Stimulated activated CD8-positive, alpha-beta memory T cell treated with anti-CD3 and anti-CD28 coated beads, Interleukin-7, amount 100 ng/mL, for 1 hour (primary cell): ENCODE measurements at places on chromosomes 12 and 14.

GRCh38 chr12:112188130-112188830 lies 62.9 kb downstream of the TRAFD1 start:
- no peak for DNase-seq

DNA sequence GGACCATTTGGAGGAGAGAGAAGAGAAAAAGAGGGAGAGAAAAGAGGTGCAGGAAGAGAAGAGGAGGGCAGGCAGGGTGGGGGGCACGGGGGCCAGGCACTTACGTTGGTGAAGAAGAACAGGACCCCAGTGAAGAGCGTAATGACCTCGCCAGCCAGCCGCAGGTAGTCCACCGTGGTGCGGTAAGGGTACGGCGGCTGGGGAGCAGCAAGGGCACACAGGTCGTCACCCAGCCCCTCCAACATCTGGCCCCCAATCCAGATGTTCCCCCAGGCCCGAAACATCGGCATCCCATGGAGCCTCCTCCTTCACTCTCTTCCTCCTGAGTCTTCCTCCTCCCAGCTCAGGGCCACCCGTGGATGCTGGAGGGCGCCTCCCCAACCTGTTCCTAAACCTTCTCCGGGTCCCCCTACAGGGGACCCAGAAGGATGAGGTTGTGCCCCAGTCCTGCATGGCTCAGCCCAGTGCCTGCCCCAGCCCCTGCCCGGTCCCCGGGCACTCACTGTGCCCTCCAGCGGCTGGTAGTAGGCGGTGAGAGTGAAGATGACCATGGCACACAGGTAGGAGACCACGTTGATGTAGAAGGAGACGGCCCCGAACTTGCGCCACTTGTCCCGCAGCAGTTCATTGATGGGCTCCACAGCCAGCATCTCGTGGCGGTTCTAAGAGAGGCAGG lies 39.2 kb downstream of the TRPV4 start:
- DNase-seq: no peak

DNA sequence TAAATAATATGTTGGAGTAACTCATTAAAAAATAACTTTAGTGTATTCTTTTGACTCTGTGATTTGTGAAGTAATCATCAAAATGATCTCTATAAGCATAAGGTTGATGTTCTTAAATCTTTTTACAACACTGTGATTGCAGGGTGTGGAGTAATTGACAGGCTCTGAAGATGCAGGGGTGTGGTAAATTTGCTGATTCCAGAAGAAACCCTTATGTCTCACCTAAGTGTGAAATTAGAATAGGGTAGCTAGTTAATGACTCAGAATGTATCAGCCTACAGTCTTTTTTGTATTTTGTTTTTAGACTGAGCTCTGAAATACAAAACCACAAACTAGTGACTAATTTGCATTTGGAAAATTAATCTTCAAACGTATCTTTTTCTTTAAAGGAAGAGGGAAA lies 5.9 kb downstream of the PRPF39 start:
- DNase-seq: no peak

- no peak for DNase-seq
Observed at GRCh38 chr14:93789228-93790130, 1.2 kb upstream of the PRIMA1 start.

- DNase-seq: no peak
Observed at GRCh38 chr12:19588951-19589350, 149.7 kb downstream of the AEBP2 start.

DNA sequence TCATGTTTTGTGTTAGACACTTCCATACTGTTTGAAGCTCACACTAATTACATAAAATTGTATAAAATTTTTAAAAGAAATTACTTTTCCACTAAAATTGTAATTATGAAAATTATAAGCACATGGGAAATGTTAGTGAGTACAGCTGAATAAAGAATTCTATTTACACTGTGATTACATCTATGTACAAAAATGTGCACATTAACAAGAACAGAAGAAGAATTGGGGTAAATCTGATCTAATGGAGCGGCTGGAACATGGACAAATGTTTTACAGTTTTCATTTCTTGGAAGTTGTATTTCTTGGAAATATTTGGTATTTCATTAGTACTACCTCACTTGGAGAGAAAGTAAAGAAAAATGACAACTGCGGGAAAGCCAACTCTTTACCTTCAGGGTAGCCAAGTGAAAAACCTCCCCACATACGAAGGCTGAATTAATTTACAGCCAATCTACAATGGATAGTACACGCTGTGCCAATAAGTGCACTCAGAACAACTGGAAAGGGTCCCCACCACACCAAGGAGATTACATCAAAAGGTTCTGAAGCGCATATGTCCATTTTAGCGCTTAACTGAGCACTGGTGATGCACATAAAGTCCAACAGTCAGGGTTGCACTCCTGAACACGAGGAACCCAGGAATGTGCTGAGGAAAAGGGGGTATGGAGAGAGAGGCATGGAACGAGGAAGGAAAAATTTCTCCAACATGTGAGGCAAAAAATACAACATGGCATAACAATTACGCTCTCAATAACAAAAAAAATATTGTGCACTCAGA lies 17.5 kb downstream of the MED13L start:
- DNase-seq: no peak

- DNase-seq: no peak
Observed at GRCh38 chr12:16350682-16351081, 3.2 kb downstream of the MGST1 start.

DNA sequence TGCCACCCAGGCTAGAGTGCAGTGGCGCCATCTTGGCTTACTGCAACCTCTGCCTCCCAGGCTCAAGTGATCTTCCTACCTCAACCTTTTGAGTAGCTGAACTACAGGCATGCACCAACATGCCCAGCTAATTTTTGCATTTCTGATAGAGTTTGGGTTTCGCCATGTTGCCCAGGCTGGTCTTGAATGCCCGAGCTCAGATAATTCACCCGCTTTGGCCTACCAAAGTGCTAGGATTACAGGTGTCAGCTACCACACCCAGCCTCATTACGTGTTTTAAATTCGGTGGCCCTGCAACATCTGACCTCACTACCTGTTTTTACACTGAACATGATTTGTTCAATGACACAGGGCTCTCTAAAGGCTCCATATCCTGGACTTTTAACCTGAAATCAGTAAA lies 22.9 kb upstream of the RDH16 start:
- DNase-seq: no peak

- no peak for DNase-seq
Observed at GRCh38 chr12:114968727-114969126, 284.8 kb upstream of the TBX3 start.

DNA sequence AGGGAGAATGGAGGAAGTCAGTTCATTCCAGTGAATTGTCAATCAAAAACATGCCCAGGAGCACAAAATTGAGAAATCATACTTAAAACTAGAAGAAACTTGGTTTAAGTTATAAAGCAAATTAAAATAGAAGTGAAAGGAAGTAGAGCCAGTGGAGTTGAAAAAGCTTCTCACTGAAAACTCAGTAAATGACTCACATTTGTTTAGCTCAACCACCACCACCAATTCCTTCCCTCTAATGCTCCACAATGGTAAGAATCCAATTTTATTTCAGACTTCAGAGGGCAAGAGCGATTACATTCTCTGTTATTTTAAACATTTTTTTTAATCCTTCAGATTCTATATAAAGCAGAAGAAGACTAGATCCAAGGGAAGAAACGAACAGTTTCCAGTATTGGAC lies 19.4 kb downstream of the UTP20 start:
- DNase-seq: no peak

- no peak for DNase-seq
Observed at GRCh38 chr12:59847127-59847526, 251.3 kb downstream of the SLC16A7 start.
